Progenitor cell of endocrine pancreas (in vitro differentiated cells): ENCODE measurements at places on chromosomes 5 and 9. TPM values are rescaled to one million over a fixed set of nuclear protein-coding genes. Genes with fewer than 3 reads are reported as not detected.
A peak's percentile ranks its signal among the peaks of the same experiment; 100 is the strongest.

- no peak for DNase-seq
Measured at GRCh38 chr5:172266676-172267092, 16.9 kb downstream of the UBTD2 start.

GRCh38 chr9:36441966-36442365 is 41.9 kb upstream of the RNF38 start:
- DNase-seq: no peak

- no peak for DNase-seq
Measured at GRCh38 chr9:6428940-6429889, 16.2 kb downstream of the UHRF2 start.

DNA sequence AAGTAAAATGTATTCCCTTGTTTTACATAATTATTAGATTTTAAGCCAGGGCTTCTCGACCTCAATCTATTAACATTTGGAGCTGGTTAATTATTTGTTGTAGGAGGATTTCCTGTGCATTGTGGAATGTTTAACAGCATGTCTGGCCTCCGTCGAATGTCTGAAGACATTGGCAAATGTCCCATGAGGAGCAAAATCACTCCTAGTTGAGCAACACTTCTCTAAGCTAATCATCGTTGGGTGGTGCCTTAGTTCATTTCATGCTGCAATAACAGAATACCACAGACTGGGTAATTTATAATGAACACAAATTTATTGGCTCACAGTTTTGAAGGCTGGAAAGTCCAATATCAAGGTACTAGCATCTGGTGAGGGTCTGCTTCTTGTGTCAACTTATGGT is 13.4 kb upstream of the VPS13A start:
- no peak for DNase-seq

GRCh38 chr9:117574099-117574498 is 130.1 kb upstream of the TLR4 start:
- no peak for DNase-seq

DNA sequence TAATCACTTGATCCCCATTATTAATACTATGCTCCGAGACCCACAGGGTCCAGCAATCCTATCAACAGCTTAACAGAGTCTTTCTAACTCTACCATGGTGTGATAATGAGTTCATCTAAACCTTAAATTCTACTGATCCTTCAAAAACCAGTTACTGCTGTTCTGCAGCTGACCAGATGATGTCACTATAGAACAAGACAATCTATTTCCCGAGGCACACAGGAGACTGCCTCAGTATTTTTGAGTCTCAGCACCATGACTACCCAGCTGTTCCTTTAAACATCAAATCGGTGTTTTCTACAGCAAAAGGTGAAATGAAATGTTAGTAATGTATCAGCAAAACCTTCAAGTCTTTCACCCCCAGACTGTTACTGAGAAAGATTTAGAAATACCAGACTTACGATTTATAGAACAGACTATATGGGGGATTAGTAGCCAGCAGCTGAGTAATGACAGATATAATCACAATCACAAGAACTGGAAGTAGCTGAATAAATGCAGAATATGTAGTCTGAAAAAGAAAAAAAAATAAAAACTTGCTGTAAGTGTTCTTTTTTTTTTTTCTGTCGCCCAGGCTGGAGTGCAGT is 16.9 kb downstream of the DNAJC18 start:
- peak; percentile 30 for DNase-seq

- DNase-seq: no peak
Measured at GRCh38 chr9:93464395-93464794, 11.0 kb upstream of the FAM120AOS start.

The CCL27 gene
- total RNA-seq: 0.67 and 1.6 TPM in 2 replicates

The RNF14 gene
- total RNA-seq: 35.5 and 37.3 TPM in 2 replicates

The SPINK13 gene
- not detected in 2 replicates for total RNA-seq

The C6 gene
- total RNA-seq: 0.74 and 0.95 TPM in 2 replicates
